ENCODE measurements at places on chromosomes 3 and 15. TPM values are rescaled to one million over a fixed set of nuclear protein-coding genes. Genes with fewer than 3 reads are reported as not detected.
A peak's percentile ranks its signal among the peaks of the same experiment; 100 is the strongest.

DNA sequence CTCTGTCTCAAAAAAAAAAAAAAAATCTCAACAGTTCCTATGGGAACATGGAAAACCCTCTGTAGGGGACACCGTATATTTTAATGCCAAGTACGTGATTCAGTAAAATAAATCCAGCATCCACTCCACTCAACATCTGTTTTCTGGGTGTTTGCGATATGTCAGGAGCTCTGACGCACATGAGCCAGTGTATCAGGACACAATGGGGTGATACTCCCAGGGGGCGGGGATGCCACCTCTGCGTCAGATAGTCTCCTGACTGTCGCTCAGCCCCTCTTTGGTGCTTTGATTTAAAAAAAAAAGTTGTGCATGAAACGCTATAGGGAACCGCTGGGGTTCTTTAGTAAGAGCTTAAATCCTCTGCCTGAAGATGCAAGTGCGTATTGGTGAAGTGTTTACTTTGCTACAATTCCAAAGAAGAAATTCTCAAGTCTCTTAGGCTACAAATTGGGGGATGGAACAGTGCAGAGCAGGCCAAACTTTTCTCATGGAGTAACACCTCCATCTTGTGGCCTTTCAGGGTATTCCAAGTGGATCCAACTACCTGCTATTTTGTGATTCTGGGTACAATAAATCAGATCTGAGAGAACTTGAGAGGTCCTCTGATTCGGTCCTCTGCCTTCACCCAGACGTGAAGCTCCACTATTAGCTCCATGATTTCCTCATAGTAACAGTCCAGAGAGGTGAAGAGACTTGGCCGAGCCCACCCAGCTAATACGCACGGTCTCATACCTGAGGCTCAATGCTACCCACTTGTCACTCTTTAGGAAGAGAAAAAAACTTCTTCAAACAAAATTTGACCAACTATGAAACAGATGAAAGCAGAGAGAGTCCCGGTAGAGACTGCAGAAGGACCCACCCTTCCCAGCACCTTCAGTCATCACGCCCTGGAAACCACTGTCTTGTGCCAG, 9.3 kb upstream of the NR2E3 start:
- DNase-seq = peak; percentile 64

- no peak for DNase-seq
These were observed 787 bp downstream of the TRPM1 start for GRCh38 chr15:31100738-31101137.

DNA sequence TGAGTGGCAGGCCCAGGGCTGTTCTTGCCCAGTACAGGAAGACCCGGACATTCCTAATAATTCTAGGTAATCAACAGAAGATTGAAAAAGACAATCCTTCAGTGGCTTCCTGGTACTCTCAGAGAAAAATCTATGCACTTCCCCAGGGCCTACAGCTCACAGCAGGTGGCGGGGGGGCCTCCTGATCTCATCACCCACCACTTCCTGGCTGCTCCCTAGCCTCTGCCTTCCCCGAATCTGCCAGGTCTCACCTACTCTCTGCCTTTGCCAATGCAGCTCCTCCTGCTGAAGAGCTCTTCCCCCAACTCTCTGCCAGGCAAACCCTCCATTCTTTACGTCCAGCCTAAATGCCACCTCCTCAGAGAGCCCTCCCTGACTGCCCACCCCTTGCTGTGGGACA, 37.5 kb downstream of the EHD4 start:
- no peak for DNase-seq

DNA sequence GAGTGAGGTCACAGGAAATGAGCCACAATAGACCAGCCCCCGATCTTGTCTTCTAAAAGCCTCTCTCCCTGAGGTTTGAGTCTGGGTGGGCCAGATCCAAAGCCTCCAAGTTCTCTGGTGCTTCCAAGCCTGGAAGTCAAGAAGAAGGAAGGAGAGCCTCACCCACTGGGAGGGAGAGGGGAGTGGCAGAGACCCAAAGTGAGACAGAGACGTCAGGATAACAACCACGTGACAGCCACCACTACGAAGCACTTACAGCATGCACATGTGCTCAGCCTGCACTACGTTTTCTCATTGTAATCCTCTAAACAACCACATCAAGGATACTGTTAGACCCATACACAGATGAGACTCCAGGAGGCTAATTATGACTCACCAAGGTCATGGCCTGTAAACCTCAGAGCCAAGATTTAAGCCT, 197.3 kb upstream of the LINGO1 start:
- no peak for DNase-seq

DNA sequence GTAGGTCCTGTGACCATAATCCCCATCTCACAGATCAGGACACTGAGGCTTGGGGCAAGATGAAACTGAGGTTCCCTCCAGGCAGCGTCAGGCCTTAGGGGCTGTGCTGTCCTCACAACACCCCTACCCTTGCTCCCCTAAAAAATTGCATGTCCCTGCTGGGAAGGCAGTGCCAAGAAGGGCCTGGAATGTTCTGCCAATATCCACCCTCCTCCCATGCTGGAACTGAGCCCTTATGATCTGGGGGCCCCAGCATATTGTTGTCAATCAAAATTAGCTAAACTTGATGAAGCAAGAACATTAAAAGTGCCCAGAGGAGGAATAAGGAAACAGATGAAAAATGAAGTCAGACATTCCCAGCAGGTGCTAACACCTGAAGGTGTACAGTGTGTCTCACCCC, 13.4 kb upstream of the RTP3 start:
- DNase-seq = no peak

- DNase-seq = no peak
These were observed 41.6 kb upstream of the DLG1 start for GRCh38 chr3:197339841-197340520.

- no peak for DNase-seq
These were observed 26.1 kb upstream of the NMB start for GRCh38 chr15:84684092-84684491.

DNA sequence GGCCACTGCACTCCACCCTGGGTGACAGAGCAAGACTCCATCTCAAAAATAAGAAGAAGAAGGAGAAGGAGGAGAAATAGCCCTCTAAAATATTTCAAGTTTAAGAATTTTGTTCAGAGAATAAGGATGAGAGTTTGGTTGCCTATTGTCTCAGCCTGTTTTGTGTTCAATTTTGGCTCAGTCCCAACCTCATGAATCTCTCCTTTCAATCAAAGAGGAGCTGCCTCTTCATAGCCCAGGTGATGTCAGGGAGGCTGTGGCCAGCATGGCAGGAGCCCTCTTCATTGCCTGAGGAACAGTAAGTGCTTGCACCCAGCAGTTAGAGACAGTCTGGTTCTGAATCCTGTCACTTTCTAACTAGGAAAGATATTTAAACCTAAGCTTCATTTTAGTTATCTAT, 55.0 kb downstream of the BDH1 start:
- DNase-seq = no peak

DNA sequence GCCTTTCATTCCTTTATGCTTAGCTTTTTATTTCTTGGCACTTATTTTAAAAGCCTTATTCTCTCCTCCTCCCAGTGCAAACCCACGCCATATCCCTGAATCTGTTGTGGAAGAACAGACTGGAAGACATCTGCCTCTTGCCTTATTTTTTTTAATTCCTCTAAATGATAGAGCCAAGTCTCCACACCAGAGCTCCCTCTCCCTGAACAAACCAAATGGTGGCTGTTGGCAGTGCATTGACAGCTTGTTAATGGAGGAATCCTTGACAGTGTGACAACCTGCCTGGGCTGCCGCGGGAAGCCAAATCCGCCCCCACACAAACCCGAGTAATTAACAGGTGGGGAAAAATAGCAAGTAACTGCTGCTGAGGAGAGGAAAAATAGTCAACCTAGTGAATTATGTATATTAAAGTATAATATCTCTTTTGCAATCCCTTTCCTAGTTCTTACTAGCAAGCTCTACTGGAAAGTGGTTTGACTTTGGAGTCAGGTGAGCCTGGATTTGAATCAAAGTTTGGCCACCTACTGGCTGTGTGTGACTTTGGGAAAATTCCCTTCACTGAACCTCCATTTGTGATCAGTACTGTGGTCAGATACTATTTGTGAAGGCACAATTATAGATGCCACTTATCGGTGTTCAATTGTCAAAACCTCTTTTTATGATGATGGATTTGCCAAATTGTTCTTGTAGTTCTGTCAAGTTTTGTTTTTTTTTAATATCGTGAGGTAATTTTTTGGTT, 589.6 kb downstream of the PDCD6IP start:
- no peak for DNase-seq

GRCh38 chr15:77354063-77354462, 65.8 kb downstream of the PEAK1 start:
- DNase-seq = no peak

DNA sequence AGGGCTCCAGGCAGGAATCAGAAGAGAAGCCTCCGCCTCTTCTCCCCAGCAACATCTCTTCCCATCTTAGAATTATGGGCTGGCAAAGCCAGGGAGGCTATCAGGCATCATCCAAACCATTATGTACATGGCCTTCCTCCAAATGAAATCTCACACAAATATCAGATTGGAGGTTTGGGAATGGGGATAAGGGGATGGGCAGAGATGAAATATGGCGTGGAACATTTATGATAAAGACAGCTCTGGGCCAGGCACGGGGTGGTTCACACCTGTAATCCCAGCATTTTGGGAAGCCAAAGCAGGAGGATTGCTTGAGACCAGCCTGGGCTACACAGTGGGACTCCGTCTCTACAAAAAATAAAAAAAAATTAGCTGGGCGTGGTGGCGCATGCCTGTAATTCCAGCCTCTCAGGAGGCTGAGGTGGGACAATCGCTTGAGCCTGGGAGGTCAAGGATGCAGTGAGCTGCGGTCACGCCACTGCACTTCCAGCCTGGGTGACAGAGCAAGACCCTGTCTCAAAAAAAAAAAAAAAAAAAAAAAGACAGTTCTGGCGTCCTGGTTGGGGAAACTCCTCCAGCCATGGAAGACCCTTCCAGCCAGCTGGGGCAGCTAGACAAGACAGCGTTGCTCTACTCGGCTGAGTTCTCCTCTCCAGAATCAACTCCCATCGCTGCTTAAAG, 36.6 kb downstream of the CPN2 start:
- DNase-seq = no peak

DNA sequence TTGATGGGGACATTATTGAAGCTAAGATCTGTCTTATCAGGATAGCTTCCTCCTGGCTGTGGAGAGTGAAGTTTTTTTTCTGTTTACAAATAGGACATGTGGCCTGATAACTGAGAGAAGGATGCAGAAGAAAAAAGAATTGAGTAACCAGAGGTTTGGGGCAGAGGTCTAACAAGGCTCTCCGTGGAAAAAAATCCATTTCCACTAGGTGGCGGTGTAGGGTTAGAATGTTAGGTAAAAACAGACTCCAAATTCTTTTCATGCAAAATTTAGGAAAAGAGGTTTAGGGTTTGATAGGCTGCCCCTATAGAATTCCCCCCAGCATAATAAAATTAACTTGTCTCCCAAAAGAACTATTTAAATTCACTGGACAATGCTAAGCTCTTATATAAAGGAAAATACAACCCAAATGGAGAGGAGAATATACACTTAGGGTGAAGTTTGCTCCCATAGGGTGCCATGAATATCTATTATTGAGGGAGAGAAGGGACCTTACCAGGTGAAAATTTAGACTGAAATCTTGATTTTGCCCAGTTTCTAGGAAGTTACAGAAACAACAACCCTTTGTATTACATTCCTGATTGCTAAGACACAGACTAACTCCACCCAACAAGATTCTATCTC, 1560.4 kb downstream of the OTOL1 start:
- peak; percentile 22 for DNase-seq

GRCh38 chr3:173501931-173502489, 104.5 kb downstream of the NLGN1 start:
- DNase-seq = no peak

- no peak for DNase-seq
These were observed 26.8 kb downstream of the GALK2 start for GRCh38 chr15:49196856-49197255.

DNA sequence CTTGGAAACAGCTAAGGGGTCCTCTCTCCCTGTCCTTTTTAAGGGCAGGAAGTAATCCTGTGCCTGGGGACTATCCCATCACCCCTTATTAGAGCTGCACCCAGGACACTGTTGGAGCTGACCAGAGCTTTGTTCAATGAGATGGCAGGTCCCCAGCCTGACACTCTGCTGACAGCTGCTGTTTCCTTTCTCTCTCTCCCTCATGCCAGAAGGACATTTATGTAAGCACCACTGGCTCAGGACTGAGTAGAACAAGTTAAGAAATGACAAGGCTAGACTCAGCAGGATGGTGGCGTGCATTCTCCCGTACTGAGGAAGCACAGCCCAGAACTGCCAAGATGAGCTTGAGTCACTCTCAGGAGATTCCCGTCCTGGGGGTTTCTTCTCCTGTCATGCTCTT, 17.3 kb downstream of the GJD2 start:
- DNase-seq = no peak

GRCh38 chr3:141441381-141442364, 45.2 kb upstream of the RASA2 start:
- peak; percentile 22 for DNase-seq

GRCh38 chr3:177108648-177109047, 88.6 kb downstream of the TBL1XR1 start:
- DNase-seq = no peak

DNA sequence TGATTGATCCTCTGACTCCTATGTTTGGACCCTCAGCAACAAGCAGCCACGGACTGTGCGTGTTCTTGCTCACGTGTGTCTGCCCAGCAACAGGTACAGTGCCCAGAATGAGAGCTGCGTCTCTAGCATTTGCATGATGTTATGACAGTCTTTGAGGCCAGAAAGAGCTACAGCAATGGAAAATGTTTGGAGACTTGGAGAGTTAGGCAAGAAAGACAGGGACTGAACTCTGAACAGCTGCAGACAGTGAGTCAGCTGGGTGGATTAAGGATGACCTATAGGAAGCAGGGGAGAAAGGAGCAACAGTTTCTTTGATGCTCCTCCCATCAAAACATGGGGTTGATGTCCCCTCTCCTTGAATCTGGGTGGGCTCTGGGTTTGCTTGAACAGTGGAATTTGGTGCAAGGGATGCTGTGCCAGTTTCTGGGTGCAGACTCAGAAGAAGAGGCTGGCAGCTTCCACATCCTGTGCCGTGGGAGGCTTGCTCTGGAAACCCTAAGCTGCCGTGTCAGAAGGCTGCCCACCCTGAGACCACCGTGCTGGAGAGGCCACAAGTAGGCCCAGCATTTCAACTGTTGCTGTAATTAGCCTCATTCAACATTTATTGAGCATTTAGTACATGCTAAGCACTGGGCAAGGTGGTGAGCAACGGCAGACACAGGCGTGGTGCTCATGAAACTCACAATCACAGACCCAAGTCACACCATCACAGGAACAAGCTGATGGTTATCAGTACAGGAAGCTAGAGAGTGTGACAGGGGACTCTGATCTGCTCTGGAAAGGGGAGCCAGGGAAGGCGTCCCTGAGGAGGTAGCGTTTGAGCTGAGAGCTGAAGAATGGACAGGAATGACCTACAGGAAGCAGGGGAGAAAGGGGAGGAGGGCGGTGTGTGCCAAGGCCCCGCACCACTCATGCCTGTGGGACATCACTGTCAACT, 21.7 kb downstream of the CCR9 start:
- no peak for DNase-seq

ARMC8 gene
- total RNA-seq = 56.0 TPM

ADAMTS17 gene
- total RNA-seq = 1.6 TPM

FBXW12 gene
- not detected for total RNA-seq

MME gene
- 1.6 TPM for total RNA-seq

CYP8B1 gene
- total RNA-seq = 0.08 TPM

LRRIQ4 gene
- total RNA-seq = not detected

Data from Panc1 (cell line).